ENCODE measurements at places on chromosomes 7 and 10. TPM values are rescaled to one million over a fixed set of nuclear protein-coding genes. Genes with fewer than 3 reads are reported as not detected.

- no peak for DNase-seq
These were observed 28.1 kb upstream of the NPVF start for GRCh38 chr7:25256333-25256819.

- no peak for DNase-seq
These were observed 247.5 kb downstream of the KLF6 start for GRCh38 chr10:3537518-3537917.

GRCh38 chr10:123203393-123204126, 49.4 kb downstream of the BUB3 start:
- DNase-seq: no peak

Gene ERVW-1
- total RNA-seq: not detected

Gene UPK3B
- 6.5 TPM for total RNA-seq

Gene TDRD1
- not detected for total RNA-seq

Gene CLRN3
- not detected for total RNA-seq

All from glutamatergic neuron (in vitro differentiated cells).